H9 (cell line): ENCODE measurements at places on chromosomes 1 and 21. TPM values are rescaled to one million over a fixed set of nuclear protein-coding genes. Genes with fewer than 3 reads are reported as not detected.

GRCh38 chr1:19800076-19800804 lies 524 bp upstream of the TMCO4 start:
- no peak for DNase-seq

- no peak for DNase-seq
Measured at GRCh38 chr1:229893762-229894444, 173.1 kb upstream of the GALNT2 start.

GRCh38 chr1:23291706-23292105 lies 52.4 kb downstream of the HNRNPR start:
- no peak for DNase-seq

- DNase-seq: no peak
Measured at GRCh38 chr1:55127827-55128343, 87.3 kb downstream of the USP24 start.

- no peak for DNase-seq
Measured at GRCh38 chr1:54404939-54405897, 976 bp downstream of the SSBP3 start.

GRCh38 chr1:3625151-3625907 lies 514 bp downstream of the TPRG1L start:
- DNase-seq: no peak

DNA sequence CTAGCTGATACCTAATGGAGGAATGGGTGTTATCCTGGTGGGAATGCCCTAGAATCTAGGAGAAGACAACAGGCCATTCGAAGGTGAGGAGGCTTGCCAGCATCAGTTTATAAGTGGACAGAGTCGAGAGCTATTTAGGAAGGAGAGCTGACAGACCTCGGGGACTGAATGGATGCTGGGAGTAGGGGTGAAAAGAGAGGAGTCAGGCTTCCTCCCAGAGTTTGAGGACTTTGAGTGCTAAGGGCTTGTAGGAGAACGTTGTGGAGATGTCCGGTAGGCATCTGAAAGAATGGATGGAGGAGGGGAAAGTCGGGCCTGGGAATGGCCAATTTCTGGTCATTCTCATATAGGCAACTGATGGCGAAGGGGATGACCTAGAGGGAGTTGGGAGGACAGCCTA lies 155.1 kb downstream of the DYRK1A start:
- DNase-seq: no peak

- no peak for DNase-seq
Measured at GRCh38 chr1:78387871-78388270, 102.9 kb upstream of the PTGFR start.

DNA sequence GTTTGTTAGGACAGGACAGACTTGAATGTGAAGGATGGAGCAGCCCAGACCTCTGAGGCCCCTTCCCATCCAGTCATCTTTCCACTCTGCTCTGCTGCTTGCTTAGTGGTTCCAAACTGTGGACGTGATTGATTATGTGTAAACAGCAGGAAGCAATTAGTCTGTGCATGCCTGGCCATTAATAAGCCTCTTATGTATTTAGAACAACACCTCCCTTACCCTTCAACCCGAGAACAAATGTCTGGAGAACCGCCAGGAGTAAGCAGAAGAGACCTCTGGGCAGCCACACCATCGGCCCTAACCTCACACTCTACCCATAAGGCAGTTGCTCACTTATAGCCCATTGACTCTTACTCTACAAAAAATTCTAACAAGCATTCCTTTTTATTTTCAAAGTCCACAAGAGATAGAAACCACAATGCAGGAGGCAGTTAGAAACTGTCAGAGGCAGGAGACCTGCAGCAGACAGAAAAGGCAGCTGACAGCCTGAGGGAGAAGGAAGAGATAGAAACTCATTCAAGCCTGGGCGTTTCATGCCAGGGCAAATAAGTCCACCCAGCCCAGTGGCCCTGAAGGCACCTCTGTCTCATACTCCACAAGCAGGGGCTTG lies 5.8 kb upstream of the EPHA8 start:
- DNase-seq: no peak

- no peak for DNase-seq
Measured at GRCh38 chr1:95085376-95085775, 12.6 kb upstream of the ALG14 start.

- no peak for DNase-seq
Measured at GRCh38 chr1:242005866-242006535, 7.1 kb upstream of the MAP1LC3C start.

DNA sequence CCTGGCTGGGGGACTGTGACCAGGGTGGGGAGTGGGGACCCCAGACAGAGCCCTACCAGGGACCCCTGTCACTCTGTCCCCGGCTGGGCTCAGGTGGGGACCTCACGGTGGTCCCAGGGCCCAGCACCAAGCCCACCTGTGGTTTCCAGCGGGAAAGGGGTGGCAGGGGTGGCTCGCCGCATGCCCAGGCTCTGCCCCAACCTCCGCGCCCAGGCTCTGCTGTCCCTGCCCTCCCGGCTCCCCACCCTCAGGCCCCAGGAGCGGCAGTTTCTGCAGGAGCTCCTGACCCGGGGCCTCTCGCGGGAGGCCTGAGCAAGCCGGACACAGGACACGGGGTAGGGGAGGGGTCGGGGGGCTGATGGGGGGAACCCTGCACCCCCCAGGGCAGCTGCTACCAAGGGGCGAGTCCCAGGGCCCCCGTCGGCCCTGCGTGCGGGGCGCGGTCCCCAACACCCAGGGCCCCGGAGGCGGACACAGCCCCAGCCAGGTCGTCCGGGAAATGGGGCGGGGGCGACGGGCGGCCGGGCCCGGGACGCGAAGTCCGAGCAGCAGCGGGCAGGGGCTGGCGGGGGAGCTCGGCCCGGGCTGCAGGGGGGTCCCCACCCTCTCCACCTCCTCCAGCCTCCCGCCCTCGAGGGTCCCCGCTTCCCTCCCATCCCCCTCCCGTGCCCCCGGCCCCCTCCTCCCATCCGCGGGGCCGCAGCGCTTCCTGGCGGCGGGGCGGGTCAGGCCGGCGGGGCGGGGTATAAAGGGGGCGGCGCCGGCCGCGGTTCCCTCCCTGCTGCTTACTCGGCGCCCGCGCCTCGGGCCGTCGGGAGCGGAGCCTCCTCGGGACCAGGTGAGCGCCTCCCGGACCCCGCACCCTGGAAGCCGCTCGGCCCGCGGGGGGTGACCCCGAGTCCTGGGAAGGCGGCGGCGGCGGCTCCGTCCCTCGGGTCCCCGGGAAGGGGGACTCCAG lies at the start of gene COL6A2:
COL6A2 (plus strand) TSS at position 777 of the 958 bp plus-strand sequence.
- peak; percentile 78 for DNase-seq

GRCh38 chr1:32761936-32762335 lies 55.2 kb downstream of the YARS1 start:
- no peak for DNase-seq

DNA sequence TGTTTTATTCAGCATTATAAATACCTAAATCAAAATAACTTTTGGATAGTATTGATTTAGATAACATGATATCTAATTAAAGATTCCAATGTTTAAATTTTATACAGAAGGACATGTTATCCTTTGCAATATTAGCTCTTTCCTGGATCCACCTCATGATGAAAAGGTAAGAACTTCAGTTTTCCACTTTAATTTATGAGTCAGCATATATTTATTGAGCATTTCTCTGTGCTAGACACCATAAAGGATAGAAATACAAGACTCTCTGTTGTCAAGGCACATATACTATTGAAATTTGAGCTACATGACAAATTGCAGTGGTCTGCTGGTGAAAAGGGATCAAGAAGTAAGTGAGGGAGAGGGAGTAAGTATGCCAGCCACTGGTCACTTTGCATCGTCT lies 68.1 kb upstream of the EXO1 start:
- DNase-seq: no peak

DNA sequence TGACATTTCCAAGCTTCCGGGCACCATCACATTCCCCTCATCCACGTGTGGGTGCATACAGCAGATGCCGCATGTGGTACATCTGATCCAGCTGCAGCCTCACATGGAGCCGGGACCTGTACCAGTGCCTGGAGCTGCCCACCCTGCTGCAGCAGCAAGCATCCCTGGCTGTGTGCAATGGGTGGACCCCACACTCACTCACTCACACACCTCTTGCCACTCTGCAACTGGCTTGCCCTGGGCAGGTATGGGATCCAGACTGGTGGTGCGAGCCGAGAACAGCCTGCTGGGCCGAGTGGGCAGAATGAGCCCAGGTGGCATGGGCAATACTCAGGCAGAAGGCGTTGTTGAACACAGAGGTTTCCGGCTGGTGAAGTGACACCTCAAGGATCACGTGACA lies 75.0 kb downstream of the DPYD start:
- no peak for DNase-seq

DNA sequence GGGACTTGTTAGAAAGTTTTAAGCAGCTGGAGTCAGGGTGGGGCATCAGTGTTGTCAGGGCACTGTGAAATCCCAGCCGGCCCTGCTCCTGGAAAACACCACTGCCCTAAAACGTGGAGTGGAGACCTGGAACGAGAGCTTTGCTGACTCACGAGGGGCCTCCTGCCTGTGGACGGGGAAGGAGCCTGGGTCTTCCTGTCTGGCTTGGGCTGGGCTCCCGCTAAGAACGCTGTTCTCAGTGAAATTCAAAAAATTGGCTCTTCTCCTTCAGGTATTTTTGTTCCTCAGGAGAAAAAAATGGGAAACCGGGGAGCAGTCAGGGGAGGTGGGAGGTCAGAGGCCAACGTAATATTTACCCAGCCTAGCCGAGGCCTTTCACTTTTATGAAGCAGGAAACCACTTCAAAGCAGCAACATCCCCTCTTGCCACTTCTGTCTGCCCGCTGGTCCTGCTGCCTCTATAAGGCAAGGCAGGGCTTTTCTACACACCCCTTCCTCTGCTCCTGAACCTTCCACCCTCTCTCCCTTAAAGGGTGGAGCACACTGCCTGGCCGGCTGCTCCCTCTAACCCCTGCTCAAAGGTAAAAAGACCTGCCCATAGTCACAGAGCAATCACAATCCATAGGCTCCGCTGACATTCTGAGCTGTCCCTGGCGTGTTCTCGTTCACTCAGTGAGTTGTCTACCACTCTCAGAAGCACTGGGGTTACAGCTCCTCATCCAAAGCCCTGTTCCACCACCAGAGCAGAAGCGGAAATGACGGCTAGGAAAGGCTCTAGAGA lies 8.0 kb downstream of the PLXNA2 start:
- DNase-seq: no peak

DNA sequence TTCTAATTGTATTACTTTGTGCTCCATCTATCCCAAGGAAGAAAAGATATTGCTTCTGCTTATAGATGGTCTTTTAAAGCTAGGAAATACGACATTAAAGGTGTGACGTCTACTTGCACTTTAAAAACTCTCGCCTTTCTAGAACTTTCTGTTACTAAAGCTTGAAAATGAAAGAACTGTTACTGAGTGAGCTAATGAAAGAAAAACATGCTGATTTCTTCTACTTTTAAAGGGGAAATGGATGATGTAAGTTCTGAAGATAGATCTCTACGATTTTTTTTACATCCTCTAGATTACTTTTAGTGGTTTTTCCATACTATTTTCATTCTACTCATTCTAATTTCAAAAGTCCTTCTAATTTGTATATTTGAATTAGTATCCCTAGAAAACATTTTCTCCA lies 387.5 kb downstream of the USP25 start:
- no peak for DNase-seq

- peak; percentile 17 for DNase-seq
Measured at GRCh38 chr1:202266061-202266765, 72.6 kb downstream of the LGR6 start.

GRCh38 chr1:82225421-82226185 lies 424.9 kb downstream of the ADGRL2 start:
- no peak for DNase-seq

Gene TENT5C
- 0.18 and 0.37 TPM in 2 replicates for total RNA-seq

Gene FCER1G
- 0.44 and 0.90 TPM in 2 replicates for total RNA-seq

Gene LTN1
- 23.8 and 23.9 TPM in 2 replicates for total RNA-seq

Gene ENSA
- 212 and 218 TPM in 2 replicates for total RNA-seq

Gene PRAMEF2
- total RNA-seq: not detected in 2 replicates

Gene VANGL2
- 57.7 and 58.5 TPM in 2 replicates for total RNA-seq

Gene FALEC
- total RNA-seq: not detected in 2 replicates

Gene KRTAP19-1
- total RNA-seq: not detected in 2 replicates

Gene SPATA46
- not detected in 2 replicates for total RNA-seq

Gene CSF1
- 2.3 and 3.2 TPM in 2 replicates for total RNA-seq

Gene TSACC
- 2.3 and 2.4 TPM in 2 replicates for total RNA-seq
